Muscle of leg (tissue), 16 donors: ENCODE measurements at places on chromosomes 13 and 19.

DNA sequence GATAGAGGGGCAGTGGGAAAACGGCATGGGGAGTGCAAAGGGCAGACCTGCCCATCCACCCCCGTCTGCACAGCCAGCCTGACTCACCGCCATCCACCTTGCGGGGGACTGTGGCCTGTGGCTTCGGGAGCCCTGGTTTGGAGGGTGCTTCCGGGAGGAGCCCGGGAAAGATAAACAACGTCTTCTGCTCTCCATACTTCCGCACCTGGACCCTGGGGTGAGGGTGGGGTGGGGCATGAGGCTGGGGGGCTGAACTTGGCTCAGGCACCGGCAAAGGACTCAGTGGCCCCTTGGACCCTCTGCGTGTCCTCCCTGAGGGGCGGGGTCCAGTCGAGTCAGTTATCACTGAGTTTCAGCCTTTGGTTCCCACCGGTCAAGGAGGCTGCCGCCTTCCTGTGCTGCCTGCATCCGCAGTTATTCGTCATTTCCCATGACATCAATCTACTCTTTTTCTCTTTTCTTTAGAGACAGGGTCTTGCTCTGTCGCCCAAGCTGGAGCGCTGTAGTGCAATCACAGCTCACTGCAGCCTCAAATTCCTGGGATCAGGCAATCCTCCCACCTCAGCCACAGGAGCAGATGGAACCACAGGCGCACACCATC is 3.2 kb downstream of the GPR108 start:
- DNase-seq = no peak

DNA sequence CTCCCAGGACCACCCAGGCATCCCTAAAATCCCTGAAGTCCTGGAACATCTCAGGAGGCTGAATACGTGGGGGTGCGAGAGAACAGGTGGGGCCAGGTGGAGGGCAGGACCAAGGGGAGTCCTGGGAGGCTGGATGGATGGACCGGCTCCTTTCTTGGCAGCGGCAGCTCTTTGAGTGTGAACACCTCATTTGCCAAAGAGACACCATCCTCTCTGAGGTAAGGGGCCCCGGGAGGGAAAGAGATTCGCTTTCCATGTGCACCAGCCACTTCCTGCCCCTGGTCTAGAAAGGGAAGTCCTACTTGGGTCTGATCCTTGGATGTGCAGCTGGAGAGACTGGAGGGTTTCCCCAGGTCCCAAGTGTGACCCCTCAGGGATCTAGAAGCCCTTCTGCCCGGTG is 16.2 kb downstream of the PTH2 start:
- no peak for DNase-seq

DNA sequence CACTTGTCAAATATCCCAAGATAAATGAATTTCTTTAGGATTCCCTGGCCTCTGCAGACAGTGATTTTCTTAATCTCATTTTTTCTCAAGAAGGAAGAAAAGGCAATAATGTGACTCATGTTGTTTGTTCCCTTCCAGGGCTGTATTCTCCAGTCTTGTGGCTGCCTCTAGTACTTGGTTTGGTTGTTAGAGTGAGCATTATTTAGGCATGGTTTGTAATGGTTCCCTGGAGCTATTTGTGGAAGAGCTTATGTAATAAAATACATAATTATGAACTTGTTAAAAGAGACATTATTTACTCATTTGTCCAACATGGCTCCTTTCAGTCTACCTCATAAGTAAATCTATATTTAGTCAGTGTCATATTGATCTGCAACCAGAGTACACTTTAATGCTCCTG is 270.4 kb downstream of the DCT start:
- no peak for DNase-seq

- peak; percentile 43 for DNase-seq
Observed at GRCh38 chr13:25945596-25945995, 106.2 kb downstream of the SHISA2 start.

GRCh38 chr19:55248704-55249103 is 10.1 kb downstream of the PPP6R1 start:
- DNase-seq = no peak

DNA sequence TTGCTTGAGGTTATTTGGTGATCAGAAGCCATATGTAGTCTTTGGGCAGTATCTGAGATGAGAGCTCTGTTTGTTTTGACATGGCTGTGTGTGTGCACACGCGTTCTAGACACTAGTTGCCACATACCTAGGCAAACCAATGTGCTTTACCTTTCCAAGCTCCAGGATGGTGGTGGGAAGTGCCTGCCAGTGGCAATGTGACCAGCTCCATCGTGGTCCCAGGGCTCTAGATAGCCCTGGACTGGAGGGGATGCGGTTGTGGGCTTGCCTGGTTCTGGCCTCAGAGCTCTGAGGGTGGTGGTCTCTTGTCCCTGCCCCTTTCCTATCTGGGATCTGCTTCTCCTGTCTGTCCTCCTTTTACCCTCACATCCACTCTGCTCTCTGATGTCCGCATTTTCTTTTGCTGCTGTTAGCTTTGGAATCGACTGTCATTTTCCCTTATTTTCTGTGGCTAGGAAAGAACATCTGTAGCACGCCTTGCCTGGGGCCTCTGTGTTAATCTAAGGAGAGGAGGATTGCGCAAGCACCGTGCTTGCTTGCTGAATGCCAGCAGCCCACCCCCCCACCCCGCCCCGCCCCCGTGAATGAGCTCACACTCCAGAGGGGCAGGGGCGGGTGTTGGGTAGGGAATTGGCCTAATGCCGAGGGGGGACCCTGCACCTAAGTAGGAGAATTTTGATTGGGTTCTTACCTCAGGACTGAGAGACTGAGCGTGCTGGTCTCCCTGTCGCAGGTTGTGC is 89.5 kb downstream of the ARHGEF7 start:
- peak; percentile 83 for DNase-seq

DNA sequence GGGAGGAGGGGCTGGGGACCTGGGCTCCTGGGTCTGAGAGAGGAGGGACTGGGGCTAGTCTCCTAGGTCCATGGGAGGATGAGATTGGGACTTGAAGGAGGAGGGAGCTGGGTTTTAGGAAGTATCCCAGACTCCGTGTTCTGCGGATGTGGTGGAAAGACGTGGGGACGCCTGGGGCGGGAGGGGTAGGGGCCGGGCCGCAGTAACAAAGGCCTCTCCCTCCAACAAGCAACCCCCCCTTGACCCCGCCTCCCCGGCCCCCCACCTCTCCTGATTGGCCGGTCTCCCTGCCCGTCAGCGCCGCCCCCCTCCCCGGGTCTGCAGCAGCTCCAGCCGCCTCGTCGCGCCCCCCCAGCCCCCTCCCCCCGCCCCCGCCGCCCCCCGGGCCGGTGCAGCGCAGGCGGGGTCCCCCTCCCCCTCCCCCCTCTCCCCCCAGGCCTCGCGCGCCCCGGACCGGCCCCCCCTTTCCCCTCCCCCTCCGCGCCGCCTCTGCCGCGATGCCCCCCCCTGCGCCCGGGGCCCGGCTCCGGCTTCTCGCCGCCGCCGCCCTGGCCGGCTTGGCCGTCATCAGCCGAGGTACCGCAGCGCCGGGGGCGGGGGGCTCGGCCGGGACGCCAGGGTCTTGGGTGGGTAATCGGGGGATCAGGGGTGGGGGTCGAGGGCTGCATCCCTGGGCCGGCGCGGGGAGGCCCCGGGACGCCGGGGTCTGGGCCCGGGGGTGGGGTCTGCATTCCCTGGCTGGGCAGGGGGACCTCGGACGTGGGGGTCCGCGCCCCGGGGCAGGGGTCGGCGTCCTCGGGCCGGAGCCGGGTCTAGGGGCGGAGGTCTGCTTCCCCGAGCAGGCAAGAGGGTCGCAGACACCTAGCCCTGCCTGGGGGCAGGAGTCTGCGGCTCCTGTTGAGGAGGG is at the start of gene IGLON5:
TSS of gene IGLON5 (plus strand) at position 294 of the 907 bp plus-strand sequence. CDS start at position 498, 204 bp downstream.
- no peak for DNase-seq

GRCh38 chr19:39144290-39145071 is 18.9 kb downstream of the PAK4 start:
- peak; percentile 82 for DNase-seq

DNA sequence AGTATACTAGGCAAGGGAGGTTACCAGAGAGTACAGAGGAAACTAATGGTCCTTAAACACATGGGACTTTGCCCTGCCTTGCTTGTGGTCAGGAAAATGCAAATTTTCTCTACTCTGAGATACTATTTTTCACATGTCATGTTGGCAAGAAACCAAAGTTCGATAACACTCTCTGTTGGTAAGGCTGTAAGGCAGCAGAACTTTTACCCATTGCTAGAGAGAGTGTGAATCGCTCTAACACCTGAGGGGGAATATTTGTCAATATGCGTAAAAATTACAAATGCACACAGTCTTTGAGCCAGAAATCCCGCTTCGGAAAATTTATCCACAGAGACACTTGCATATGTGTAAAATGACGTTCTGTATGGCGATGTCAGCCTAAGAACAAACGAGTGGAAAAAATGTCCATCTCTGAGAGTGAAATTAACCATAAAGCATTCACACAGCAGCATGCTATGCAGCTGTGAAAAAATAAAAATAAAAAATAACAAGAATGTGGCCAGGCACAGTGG is 9.5 kb upstream of the RFX1 start:
- DNase-seq = no peak

- no peak for DNase-seq
Observed at GRCh38 chr19:44892932-44893331, 1.9 kb downstream of the TOMM40 start.

GRCh38 chr13:19861762-19862161 is 1.7 kb downstream of the ZMYM5 start:
- DNase-seq = no peak

- peak; percentile 89 for DNase-seq
Observed at GRCh38 chr19:54464630-54465425, 1.2 kb upstream of the LENG9 start.

DNA sequence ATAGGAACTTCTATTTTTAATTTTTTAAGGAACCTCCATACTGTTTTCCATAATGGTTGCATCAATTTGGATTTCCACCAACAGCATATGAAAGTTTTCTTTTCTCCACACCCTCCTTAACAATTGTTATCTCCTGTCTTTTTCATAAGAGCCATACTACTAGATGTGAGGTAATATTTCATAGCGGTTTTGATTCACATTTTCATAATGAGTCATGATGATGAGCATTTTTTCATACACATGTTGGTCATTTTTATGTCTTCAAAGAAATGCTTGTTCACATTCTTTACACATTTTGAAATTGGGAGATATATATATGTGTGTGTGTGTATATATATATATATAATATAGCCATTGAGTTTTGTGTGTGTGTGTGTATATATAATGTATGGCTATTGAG is 420.3 kb upstream of the PCDH9 start:
- DNase-seq = no peak

DNA sequence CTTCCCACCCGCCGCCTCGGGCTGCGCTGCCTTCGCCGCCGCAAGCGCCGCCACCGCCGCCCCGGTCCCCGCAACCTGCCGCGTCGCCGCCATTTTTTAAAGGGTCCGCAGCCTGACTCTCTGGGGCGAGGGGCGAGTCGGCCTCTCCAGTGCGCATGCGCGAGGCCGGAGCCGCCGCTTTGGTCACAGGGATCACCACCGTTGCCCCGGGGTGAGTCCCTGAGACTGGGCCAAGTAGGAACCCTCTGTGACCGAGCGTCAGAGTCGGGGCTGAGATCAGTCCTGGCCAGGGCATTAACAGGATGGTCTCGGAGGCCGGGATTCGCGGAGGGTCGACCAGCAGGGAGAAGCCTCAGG is 42.6 kb downstream of the ZNF146 start:
- DNase-seq = peak; percentile 18

- no peak for DNase-seq
Observed at GRCh38 chr19:15404780-15405211, 14.0 kb downstream of the AKAP8L start.

GRCh38 chr19:19627621-19628500 is at the start of gene LPAR2:
TSS of gene LPAR2 (minus strand) at chr19:19628220. CDS start at chr19:19627275, 945 bp downstream.
- peak; percentile 40 for DNase-seq
